ENCODE measurements at places on chromosomes 4 and X.

GRCh38 chr4:173264245-173264644 lies 69.9 kb downstream of the HMGB2 start:
- no peak for DNase-seq

- no peak for DNase-seq
Observed at GRCh38 chr4:95050980-95051701, 293.4 kb downstream of the BMPR1B start.

DNA sequence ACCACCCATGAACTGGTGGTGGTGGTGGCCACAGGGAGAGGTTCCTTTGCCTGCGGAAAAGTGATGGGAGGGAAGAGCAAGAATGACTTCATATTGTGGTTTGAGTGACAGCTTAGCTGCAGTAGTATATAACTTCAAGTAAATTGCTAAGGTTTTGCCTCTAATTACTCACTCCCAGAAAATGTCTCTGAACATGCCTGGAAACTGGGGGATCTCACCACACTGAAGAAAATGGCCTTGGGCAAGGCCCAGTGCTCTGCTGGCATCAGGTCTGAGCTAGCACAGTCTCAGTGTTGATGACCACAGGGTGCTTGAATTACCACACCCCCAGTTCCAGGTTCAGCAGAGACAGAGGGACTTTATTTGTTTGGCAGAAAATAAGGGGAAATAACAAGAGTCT lies 2085.4 kb downstream of the ARAP2 start:
- DNase-seq, result no peak

DNA sequence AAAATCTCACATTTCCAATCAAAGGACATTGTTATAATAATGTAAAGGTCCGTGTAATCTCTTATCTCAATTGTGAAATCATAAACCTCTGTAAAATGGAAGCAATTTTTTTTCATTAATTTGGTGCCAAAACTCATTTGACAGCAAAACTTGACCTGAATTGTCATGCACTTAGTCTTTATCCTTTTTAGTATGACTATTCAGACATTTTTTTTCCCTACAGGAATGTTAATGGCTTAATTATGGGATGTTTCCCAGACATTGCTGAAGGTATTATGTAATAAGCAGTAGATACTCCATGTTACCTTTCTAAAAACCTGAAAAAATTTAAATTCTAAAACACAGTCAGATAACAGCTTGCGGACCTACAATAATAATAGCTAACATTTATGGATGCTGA lies 228.9 kb downstream of the LHFPL1 start:
- DNase-seq, result no peak

GRCh38 chr4:112736718-112737135 lies 99.8 kb downstream of the LARP7 start:
- no peak for DNase-seq

DNA sequence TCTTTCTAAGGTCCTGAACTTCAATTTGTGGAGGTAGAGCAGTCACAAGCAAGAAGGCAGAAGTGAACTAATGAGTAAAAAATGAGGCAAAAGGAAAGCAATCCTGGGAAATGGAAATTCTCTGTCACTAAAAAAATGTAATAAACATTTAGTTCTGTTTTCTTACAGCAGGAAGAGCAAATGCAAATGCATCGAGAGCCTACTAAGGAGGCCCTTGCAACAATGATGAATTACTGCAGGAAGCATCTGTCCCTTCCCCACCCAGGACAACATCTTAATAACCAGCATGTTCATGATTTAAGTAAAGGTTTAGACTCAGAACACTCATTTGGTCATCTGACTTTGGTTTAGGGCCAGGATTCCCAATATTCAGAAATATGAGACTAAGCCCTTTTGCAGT lies 341.4 kb upstream of the NOCT start:
- DNase-seq, result no peak

DNA sequence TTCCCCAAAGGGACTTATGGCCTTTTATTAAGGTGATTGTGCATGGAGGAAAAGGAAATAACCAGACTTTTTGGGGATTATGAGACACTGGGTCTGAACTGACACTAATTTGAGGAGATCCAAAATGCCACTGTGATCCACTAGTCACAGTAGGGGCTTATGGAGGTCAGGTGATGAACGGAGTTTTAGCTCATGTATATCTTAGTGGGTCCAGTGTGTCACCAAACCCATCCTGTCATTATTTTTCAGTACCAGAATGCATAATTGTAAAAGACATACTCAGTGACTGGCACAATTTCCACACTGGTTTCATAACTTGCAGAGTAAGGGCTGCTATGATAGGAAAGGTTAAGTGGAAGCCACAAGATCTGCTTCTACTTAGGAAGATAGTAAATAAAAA lies 131.3 kb downstream of the RTL3 start:
- DNase-seq, result no peak

DNA sequence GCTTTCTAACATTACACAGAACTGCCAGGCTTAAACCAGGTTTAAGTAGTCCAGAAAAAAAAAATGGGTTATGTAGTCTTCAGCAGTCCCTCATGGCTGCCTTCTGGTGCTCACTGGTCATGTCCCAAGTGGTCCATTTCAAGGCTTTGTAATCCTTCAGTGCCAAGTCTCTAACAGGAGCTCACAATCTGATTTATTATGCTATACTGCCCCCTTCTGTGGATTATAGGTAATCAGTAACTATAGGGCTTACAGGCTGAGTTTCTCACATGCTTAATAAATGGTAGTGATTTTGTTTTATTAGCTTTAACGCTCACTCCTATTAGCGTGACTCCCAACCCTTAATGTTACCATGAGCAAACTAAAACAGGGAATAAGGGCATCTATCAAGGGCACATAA lies 92.5 kb upstream of the EDA2R start:
- no peak for DNase-seq

DNA sequence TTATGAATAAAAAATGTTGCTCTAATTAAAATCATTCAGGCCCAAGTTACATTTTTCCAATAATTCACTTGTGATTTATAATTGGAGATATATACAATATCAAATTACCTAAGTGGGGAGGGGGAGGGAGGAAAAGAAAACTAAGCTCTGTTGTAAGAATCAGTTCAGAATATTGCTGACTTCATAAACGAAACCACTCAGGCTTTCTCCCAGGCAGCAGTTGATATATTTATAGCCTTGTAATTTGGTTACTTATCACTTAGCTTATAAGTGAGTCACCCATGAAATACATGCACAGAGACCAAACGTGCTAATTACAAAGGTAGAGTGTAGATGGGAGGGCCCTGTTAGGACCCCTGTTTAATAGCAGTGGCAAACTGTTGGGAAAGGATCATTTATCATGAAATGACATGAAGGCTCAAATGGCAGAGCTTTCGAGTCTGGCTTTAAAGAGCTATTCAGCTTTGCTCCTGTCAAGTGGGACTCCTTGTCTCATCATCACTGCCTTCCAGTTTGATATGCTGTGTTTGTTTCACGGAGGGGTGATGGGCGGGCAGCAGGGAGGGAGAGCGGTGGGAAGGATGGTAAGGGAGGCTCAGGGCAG lies 105.6 kb upstream of the PGRMC2 start:
- DNase-seq, result no peak

DNA sequence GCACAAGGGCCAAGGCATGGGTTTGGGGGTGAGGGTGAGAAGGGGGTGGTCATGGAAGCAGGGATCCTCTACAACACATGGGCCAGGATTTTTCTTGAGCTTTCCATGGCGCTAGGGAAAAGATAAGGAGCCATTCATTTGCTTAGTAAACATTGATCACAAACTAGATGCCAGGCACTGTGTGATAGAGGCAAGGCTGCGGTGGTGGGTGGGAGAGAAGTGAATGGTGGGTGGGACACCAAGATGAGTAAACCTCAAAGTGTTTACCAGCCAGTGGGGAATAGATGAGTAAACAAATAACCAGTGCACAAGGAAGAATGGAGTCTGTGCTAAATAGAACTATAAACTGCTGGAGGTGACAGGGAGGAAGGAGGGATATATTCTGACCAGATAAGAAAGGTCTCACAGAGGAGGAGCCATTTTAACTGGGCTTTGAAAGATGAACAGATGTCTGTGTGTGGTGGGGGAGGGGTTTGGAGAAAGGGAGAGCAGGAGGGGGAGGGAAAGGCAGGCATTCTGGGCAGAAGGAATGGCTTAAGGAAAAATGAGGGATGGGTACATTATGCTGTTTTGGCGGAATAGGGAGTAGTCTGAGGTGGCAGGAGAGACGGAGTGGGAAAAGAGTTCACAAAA lies 48.0 kb upstream of the LAS1L start:
- peak; percentile 11 for DNase-seq
